Colonic mucosa (tissue), 4 donors: ENCODE measurements at places on chromosomes 16 and 17. TPM values are rescaled to one million over a fixed set of nuclear protein-coding genes. Genes with fewer than 3 reads are reported as not detected.

- DNase-seq: peak; percentile 52
Observed at GRCh38 chr17:76384987-76385891, 830 bp downstream of the SPHK1 start.

DNA sequence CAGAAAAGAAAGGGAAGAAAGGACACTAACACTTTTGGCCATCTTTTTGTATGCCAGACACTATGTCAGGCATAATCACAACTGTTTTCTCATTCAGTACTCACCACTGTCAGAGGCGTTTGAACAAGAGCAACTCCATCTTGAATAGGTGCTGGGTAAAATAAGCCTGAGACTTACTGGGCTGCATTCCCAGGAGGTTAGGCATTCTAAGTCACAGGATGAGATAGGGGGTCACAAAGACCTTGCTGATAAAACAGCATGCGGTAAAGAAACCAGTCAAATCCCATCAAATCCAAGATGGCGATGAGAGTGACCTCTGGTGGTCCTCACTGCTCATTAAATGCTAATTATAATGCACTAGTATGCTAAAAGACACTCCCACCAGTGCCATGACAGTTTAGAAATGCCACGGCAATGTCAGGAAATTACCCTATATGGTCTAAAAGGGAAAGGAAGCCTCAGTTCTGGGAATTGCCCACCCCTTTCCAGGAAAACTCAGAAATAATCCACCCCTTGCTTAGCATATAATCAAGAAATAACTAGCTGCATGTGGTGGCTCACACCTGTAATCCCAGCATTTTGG, 14.9 kb upstream of the LYRM9 start:
- DNase-seq: no peak

DNA sequence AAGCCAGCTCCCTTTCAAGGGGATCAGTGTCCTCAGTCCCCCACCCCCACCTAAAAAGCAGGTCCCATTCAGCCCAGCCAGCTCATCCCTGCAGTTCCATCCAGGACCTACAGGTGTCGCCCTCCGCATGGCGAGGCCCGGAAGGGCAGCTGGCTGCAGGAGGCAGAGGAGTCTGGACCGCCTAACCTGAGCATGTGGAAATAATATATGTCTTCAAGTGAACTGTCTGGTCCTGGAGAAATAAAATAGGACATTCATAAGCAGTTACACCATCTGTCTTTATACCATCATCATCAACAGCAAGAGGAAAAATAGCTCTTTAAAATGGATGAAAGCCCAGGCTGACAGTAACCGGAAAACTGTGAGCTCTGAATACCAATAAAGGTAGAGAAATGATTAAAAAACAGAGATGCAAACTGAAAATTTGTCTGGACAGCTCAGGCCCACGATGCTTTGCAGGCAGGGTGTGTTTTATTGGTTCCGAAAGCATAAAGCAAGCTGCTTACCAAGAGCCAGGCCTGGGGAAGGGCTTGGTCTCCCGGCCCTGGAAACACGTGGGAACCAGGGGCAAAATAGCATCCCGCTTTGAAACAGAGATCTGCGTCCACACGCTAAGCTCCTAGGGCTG, 215.2 kb downstream of the ZFHX3 start:
- peak; percentile 89 for DNase-seq

Gene HEATR9
- not detected for total RNA-seq

Gene KRT39
- total RNA-seq: not detected

DNA sequence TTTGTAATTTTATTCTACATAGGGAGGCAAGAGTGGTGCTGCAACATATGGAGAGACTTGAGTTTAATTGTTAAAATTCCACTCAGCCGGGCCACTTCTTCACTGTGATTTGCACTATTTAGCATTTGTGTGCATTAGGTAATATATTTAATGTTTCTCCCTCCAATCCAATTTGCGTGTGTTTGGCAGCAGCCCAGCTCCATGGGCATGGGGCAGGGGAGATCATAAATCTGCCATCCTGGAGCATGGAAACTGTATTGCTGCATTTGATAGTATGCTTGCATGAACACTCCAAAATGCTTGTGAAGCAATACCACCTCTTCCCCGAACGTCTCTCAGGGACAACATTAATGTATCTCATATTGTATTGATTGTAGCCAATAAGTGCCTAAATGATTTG, 339.1 kb upstream of the RBFOX1 start:
- no peak for DNase-seq

GRCh38 chr16:81624403-81624759, 154.7 kb upstream of the PLCG2 start:
- no peak for DNase-seq

- peak; percentile 85 for DNase-seq
Observed at GRCh38 chr17:42112552-42113176, at the start of gene DHX58. Gene DHX58, minus strand, starts transcription at chr17:42112714. Its CDS starts 822 bp downstream, at chr17:42111892.

Gene PRSS36
- total RNA-seq: 3.6 TPM

DNA sequence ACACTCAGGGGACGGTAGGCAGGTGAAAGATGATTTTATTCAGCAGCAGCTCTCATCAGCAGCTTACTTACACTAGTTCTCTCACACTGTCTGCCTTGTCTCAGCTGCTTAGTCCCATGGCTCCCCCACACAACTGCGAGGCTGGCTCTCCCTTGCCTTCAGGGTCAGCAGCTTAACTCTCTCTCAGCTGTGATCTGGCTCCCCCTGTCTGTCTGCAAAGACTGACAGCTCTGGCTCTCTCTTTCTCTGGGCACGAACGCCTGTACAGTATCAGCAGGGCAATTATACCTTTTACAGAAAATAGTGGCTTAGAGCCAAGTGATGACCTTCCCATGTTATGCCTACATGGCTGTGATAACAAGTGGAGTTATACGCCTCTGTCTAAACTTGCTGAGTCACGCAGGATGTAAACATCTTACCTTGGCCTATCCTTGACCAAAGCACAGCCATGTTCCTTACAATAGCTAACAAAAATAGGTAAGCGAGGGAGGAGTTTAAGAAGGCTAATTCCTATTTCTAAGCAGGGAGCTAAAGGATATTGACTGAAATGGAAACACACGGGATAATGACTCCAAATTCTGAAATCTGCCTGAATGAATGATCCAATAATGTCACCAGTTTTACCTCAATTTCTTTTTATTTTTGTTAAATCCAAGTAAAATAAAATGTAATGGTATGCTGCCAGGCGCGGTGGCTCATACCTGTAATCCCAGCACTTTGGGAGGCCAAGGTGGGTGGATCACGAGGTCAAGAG, 1.1 kb upstream of the NDUFAB1 start:
- DNase-seq: no peak

Gene EME1
- total RNA-seq: 10.1 TPM

DNA sequence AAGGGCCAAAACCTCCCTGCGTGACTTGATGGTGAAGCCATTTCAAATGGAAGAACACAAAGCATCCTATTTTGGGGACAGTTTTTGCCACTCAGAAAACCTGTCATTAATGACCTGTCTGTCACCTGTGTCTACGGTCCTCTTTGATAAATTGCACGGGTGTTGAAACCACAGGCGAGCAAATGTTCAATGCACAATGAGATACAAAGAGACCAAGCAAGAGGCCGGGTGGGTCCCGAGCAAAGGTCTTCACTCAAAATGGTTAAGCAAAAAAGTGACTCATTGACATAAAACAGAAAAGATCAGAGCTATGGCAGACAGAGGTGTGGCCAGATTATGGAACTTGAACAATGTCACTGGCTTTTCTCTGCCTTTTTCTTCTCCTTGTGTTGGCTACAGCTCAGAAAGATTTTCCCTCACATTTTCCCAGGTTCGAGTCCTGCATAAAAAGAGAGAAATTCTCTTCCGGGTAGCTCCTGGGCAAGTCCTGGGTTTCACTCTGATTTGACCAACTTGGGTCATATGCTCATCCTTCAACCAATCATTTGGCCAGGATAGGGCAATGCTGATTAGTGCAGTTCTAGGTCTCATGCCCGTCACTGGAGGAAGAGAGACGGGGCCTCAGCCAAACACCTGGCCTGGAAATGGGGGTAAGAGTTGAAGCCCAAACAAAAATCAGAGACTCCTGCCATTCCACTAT, 92.2 kb downstream of the CMC2 start:
- DNase-seq: peak; percentile 24

Gene TOP2A
- total RNA-seq: 124 TPM

- no peak for DNase-seq
Observed at GRCh38 chr17:49397586-49397985, 17.1 kb downstream of the PHB1 start.

Gene TBC1D3
- not detected for total RNA-seq
